Hematopoietic multipotent progenitor cell treated with erythropoietin and hydrocortisone succinate and interleukin-3 and kit ligand, for 6 days (in vitro differentiated cells): ENCODE measurements at places on chromosomes 5 and 9.
A peak's percentile ranks its signal among the peaks of the same experiment; 100 is the strongest.

DNA sequence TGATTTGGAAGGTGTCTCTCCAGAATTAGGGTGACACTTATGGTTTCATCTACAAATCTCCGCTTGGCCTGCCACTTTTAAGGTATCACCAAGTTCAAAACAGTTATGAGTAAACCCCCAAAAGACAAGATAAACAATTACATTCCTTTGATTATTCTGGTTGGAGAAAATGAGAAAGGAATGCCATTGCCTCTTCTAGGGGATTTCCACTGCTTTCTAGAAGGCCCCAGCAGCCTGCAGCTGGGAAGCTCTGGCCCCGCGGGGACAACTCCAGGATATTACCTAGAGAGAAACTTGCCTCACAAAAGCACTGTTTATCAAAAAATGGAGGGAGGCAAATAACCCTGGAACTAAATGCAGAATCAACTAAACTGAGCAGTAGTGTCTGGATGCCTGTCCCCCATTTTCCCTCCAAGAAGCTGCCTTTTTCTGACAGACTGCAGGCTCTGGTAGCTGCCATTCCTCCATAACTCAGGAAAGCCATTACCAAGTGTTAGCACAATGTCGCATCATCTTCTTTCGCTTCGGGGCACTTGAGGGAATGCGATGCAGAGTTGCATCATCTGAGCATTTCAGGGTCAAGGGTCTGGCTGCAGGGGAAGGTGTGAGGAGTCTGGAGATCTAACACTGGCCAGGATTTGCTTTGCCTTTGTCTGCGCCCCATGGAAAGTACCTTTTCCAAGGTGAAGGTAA is 71.5 kb upstream of the PLPP6 start:
- DNase-seq = no peak

- DNase-seq = no peak
These were observed 843.8 kb downstream of the DTWD2 start for GRCh38 chr5:118144540-118144939.

GRCh38 chr5:54902791-54903473 is 82.5 kb downstream of the ESM1 start:
- peak; percentile 34 for DNase-seq

DNA sequence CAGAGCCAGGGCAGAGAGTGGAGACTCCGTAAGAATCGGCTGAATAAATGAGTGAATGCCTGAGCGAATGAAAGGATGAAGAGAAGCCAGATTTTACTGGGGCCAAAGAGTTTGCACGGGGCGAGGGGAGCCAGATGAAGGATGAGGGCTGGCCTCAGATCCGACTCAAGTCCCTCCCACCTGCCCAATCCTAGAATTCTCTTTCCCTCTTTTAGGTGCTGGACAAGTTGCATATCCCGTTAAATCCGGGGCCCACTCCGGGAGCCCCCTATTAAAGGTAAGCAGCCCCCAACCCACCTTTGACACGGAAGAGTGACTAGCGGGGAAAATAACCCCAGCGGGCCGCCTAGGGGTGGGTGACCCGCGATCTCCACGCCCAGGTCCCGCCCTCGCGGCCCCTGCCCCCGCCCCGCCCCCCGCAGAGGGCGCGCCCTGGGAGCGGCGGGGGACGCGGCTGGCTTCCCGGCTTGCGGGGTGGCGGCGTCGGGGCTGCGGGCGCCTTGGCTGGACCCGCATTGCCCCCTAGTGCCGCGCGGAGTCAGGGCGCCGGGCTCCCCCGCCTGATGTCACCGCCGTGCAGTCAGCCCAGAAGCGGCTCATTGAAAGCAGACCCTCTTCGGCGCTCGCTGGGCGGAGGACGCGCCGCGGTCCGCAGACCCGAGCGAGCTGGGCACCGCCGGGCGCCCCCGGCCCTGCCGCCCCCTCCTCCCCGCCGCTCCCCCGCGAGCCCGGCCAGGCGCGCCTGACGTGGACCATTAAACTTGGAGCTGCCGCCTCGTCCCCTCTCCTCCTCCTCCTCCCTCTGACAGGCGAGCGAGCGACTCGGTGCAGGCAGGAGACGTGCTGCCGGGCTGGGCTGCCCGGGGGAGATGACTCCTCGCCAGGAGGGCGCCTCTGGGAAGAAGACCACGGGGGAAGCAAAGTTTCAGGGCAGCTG is at the start of gene ADRA1B:
Gene ADRA1B, plus strand, starts transcription at position 579 of the 937 bp plus-strand sequence. CDS start 424 bp downstream, outside the sequence.
- peak; percentile 63 for DNase-seq

GRCh38 chr5:100790170-100790665 is 112.9 kb downstream of the ST8SIA4 start:
- peak; percentile 47 for DNase-seq

DNA sequence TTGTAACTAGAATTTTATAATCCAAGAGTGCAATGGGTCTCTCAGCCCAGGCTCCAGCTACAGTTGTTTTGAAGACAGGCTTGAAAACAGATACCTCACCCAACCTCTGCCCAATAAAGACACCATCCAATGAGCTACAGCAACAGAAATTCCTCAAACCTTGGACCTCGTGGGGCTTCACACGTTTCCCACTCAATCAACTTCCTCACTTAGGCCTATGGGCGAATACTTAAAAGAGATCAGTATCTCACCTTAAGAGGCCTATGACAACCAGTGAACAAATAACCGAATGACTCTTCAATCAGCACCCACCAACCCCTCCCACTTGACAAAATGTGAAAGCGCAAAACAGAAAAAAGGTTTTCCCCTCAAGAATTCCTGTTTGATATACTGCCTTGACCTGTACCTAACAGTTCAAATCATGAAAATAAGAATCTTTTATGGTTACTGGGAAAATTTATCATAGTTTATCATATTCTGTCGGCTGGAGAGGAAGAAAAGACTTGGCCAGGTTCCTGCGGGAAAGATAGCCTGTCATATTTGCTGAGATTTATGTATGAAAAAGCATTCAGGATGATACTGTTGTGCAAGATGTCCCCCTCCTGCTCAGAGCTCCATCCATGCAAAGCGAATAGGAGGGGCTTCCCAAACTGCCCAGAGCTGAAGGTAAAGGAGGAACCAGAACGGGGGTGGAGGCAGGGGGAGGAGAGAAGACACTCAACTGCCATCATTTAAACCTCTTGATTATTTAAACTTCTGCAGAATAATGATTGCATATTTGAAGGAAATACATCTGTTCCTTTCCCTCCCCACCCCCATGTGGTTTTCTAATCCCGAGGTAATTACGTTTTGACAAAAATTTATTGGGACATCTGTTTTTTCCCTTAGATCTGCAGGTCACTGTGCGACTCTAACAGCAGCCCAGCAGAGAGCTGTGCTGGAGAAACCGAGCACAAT is 256.3 kb downstream of the NFIB start:
- no peak for DNase-seq

DNA sequence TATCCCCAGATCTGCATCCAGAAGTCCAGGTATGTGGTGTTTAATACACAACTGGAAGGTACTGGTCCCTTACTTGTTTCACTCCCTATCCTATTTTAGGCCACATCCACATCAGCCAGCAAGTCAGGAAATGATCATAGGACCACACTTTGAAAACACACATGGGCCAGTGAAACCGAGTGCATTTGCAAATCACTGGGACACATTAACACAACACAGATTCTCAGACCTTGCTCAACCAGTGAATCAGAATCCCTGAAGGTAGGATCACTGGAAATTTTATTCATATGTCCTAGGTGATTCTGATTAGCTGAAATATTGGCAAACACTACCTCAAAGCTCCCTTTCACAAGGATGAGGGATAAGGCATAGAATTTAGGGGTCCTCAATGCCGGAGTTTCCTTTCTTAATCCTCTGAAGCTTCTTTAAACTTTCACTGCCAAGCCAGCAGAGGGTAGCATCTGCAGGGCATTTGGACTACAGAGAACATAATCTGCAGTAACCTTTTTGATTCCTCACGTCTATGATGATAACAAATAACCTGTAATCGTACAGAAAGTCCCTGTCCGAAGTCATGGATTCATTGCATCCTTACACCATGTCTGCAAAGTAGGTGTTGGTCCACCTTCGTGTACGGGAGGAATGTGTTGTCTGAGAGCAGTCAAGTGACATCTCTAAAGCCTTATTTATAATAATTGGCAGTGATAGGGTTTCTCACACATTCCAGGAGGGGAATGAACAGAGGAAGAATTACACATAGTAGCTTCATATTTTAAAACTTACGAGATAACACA is 11.0 kb upstream of the ABLIM3 start:
- no peak for DNase-seq

DNA sequence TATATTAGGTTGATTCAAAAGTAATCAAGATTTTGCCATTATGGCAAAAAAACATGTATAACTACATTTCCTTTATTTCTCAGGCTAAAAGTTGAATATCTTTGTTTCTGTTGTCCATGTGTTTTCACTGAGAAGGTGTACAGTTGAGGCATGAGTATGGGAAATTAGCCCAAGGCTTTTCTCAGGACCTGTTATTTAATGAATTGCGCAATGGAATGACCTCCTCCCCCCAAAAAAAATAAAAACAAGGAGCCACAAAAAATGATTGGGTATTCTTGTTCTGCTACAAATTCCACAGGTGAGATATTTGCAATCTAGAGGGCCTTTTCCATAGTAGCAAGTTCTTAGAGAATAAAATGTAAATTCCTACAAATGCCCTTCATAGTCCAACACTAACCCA is 186.8 kb downstream of the TRPM3 start:
- no peak for DNase-seq

DNA sequence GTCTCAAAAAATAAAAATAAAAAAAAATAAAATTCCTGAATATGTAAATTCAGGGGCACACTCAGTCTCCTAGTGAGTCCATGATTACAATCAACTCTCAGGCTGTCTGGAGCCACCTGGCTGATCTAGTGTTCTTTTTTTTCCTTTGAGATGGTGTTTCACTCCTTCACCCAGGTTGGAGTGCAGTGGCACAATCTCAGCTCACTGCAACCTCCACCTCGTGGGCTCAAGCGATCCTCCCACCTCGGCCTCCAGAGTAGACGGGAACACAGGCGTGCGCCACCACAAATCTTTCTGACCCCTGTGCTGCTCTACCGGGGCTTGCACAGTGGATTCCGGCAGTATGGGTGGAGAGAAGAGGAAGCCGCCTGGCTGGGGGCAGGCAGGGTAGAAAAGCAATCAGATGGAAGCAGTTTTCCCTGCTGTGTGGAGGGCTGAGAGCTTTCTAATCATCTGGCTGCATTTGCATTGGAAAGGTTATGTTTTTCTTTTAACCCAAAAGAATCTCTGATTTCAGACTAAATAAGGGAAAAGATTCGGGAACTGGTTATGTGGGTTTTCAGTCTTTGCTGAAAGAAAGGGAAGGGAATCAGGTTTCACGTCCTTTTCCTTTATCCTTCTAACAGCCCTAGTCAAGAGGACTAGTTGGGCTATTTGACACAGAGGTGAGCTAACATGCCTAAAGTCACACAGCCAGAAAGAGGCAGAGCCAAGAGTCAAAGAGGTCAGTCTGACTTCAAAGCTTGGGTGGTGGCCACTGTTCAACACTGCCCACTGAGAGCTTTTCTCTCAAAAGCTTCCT is 26.3 kb upstream of the CORO2A start:
- no peak for DNase-seq
